ENCODE measurements at places on chromosomes 2 and 18.

DNA sequence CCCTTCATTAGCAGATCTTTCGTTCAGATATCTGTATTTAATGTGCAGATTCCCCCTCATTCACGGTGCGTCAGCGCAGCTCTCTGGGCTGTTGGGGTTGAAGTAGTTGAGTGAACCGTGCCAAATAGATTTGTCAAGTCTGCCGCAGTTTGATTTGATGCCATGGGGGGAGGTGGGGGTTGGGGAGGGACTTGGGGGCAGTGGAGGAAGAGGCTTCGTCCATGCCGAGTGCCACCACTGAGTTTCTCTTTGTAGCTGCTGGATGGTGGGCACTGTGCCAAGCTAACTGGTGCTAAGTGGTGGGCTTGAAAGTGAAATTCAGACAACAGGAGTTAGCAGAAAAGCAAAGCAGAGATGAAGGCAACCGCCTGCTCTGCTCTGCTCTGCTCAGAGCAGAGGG lies 47.9 kb downstream of the NRP2 start:
- no peak for DNase-seq

DNA sequence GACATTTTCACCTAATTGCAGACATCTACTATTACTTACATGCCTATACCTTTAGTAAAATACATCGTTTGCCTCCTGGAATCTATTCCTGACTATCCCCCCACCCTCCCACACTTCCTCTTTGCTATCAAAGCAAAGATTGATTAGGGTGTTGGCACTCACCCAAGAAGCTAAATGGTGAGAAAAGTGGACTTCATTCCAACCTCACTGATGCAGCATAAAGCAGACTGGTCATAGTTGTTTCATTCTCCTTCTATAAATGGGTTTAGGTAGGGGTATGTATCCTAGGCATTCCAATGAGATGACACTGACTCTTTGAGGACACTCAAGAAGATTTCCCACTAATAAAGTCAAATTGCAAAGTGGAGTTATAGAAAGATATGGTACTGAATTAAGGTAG lies 97.4 kb downstream of the LRP1B start:
- DNase-seq = no peak

GRCh38 chr18:79242246-79242645 lies 153.5 kb upstream of the NFATC1 start:
- DNase-seq = no peak

DNA sequence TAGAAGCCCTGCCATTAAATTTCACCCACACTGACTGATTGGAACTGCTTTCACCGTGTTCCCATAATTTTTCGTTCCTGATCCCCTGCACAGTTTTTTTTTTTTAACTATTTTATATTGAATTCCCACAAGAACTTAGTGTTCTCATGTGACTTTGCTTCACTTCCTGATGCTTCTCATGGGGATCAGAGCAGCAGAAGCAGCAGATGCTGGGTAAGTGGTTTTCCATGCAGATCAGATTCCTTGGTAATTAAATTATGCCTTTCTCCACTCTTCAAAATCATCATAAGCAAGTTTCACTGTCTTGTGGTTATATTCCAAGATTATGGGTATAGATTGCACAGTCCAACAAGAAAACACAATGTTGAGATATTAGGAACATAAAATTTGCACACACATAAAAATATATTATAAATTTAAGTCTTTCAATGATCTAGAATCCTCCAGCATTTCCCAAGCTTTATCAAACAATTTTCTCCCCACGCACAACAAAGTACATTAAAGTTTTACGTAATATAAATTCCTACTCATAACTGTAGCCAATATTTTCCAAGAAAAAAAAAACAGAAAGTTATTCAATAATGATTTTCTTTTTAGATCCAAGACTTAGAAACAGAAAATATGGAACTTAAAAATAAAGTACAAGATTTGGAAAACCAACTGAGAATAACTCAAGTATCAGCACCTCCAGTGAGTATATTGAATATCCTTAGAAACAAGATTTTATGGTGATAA lies 277.9 kb downstream of the GULP1 start:
- DNase-seq = no peak

DNA sequence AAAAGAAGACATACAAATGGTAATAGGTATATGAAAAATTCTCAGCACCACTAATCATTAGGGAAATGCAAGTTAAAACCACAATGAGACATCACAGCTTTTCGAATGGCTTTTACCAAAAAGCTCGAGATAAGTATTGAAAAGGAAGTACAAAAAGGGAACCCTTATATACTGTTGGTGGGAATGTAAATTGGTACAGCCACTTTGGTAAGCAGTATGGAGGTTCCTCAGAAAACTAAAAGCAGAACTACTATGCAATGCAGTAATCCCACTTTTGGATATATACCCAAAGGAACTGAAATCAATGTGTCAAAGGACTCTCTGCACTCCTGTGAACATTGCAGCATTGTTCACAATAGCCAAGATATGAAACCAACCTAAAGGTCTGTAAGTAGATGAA lies 107.5 kb upstream of the SPATS2L start:
- no peak for DNase-seq

GRCh38 chr2:133957724-133958480 lies 296.0 kb upstream of the MGAT5 start:
- no peak for DNase-seq

DNA sequence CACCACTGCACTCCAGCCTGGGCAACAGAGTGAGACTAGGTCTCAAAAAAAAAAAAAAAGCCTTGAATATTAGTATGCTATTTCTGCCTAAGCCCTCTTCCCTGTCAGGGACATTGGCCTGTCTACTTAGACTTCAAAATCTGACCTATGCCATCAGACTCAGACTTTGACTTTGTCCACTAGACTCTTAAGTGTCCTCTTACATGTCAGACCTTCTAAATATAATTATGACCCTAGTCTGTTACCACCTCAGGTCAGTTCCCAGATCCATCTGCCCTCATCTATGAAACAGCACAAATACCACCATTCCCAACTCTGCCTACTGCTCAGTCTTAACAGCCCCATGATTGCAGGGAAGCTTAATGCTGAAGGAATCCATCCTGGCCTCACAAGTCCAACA lies 244.6 kb downstream of the ZEB2 start:
- no peak for DNase-seq

DNA sequence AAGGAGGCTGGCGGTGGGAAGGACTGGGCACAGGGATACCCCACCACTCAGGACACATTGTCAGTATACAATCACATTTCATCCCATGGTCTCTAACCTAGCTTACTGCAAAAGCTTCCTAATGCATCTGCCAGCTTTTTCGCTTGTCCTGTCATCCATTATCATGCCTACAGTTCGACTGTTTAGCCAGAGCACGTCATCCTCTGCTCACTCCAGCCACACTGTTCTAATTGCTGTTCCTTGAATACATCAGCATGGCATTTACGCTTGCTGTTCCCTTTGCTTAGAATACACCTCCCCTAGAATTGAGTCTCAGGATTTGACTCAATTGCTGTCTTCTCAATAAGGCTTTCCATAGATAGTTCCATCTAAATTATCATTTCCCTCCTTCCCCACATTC lies 166.3 kb downstream of the CCDC148 start:
- DNase-seq = no peak

- DNase-seq = no peak
Observed at GRCh38 chr2:67752969-67753368, 309.8 kb downstream of the C1D start.

DNA sequence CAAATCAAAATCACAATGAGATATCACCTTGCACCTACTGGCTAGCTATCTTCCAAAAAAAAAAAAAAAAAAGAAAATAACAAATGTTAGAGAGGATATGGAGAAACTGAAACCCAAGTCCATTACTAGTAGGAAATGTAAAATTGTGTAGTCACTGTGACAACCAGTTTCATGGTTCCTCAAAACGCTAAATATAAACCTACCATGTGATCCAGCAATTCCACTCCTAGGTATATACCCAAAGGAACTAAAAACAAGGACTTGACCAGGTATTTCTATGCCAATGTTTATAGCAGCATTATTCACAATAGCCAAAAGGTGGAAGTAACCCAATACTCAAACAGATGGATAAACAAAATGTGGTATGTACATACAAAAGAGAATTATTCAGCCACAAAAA lies 11.7 kb upstream of the SCRN3 start:
- no peak for DNase-seq

DNA sequence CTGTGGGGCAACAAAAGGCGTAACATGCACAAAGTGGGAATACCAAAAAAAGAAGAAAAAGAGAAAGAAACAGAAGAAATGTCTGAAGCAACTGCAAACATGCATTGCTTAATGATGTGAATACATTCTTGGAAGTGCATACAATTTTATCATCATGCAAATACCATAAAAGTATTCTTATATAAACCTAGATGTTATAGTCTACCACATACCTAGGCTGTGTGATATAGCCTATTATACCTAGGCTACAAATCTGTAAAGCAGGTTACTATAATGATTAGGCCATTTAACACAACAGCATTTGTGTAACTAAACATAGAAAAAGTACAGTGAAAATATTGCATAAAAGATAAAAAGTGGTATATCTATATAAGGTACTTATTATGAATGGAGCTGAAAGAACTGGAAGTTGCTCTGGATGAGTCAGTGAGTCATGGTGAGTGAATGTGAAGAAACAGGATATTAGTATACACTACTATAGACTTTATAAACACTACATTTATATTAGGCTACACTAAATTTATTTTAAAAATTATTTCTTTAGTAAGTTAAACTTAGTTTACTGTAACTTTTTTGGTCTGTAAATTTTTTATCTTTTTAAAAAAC lies 319.4 kb upstream of the KCNH7 start:
- DNase-seq = no peak

DNA sequence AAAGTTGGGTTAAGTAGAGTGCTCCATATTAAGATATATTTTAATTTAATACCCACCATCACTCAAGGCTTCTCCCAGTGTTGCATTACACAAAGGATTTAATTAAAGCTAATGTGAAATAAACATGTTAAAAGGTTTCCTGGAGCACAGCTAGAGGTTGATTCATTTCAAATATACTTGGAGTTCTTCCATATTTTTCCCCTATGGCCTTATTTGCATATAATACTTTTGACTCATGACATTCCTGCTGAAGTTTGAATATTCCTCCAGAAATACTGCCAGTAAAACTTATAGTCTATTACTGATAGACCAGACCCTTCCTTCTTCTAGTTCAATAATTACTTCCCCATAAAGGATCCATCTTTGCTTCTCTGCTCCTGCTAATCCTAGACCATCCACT lies 227.5 kb downstream of the GULP1 start:
- DNase-seq = no peak

GRCh38 chr2:160085662-160086061 lies 23.2 kb upstream of the PLA2R1 start:
- no peak for DNase-seq

DNA sequence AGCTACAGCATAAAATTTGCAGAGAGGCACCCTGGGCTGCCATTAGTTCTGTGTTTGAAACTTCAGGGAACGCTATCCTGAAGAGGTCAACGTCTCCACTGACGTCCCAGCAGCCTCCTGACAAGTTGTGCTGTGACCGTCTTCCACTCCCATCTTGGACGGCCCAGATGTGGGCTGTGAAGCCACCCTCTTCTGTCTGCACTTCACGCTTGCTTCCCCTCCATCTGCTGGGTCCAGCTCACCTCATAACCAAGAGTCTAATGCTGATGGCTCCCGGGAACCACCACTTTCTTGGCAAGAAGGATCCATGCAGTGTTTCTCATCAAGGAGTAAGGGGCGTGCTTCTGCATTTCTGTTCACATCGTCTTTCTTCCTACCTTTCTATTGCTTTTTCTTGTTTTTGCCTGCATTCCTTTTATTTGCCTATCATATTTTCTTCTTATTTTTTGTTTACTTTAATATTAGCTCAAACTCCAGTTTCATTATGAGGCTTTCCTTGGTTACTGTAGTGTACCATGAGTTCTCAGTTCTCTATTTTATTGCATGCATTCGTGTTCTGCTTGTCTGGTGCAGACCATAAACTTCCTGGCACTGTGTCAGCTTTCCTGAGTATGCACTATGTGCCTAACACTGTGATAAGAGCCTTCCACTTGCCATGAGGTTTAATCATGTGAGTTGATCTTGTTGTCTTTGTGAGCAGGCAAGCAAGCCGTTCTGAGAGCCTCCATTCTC lies 631.8 kb upstream of the RAB6C start:
- DNase-seq = no peak

DNA sequence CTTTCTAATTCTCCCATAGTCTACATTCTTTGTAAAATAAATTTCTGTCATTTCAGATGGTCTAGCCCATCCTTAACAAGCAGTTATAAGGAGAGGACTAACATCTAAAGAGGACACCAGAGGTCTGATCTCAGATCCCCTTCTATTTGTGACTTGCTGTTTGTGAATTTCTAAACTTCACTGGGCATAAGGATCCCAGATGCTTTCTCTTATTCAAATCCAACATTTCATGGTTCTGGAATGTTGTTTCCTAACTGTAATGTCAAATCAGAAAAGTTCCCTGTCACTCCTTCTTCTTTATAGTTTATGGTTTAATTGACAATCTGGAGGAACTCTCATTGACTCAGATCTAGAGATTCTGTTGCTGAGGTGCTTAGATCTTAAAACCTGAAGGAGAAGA lies 430.2 kb downstream of the MEIS1 start:
- DNase-seq = no peak

GRCh38 chr2:69742322-69742952 lies 503 bp downstream of the ANXA4 start:
- no peak for DNase-seq

DNA sequence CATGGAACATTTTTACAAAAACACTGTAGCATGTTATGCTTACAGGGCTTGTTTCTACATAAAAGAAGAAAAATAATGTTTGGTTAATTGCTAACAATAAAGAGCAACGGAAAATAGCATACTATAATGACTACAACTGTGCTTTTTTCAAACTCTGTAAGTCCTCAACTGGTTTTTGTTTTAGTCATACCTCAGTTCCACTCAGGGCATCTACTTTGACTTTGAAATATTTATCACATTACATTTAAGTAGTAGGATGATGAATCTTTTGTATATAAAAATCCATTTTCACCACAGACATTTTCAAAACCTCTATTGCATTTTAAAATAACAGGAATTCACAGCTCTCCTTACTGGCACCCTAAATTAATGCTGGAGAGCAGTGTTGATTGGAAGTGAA lies 8.3 kb downstream of the SATB2 start:
- no peak for DNase-seq

DNA sequence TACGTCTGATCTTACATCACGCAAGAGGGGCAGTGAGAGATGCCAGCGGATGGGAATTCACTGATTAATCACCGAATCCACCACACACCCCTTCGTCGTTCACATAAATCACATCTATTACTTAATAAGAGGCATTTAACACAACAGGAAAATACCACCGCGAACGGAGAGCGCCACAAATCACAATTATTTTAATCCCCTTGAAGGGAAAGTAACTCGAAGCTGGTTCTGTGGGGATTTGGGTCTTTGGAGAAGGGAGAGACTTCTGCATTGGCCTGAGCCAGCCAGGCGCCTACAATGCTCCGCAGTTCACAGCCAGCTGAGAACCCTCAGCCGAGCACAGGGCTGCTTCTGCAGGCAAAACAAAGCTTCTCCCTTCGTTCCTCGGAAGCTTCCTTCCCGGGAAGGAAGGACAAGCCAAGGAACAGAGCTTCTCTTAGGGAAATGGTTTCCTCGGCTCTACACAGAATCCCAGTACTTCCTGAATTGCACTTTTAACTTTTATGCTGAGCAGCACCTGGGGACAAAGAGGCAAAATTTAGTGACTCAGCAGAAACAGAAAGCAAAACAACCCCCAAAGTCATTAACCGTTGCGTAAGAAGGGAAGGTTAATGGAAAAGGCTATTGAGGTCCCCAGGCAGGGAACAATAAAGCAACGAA lies at the start of gene LRP1B:
TSS of gene LRP1B (minus strand) at position 7 of the 660 bp plus-strand sequence. CDS start 287 bp downstream, outside the sequence.
- DNase-seq = no peak

Measured in activated T-cell treated with anti-CD3 and anti-CD28 coated beads for 1 hour (primary cell).